ENCODE measurements at places on chromosomes 1 and 21.
A peak's percentile ranks its signal among the peaks of the same experiment; 100 is the strongest.

DNA sequence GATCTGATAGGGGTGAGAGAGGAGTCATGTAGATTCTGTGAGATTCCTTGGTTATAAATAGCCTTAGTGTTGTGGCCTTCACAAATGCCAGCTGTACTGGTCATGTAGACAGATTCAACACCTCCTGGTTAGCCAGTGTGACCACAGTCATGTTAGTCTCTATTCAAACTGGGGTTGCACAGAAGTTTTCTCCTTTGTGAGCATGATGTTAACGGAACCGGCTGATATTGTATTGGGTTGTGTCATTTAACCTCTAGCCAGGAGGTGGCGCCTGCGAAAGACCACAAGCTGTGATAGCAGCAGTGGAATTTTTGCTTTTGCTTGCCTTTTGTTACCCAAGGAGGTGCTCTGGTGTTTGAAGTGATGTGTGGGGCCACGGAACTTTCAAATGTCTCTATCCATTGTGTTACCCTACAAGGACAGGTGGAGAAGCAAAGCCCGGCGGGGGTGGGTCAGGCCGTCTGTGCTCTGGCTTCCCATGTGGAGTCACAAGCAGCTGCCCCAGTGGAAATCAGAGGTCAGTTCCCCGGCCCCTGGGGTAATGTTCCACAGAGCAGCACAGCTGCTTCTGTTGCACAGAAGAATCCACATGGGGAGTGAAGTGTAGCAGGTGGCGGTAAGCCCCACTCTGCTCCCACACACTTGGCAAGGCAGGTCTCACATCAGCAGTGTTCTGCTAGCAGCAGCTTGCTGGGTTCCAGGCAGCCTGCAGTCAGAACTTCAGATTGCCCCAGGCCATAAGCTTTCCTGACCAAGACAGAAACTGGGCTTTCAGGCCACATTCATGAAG is 112.6 kb downstream of the ADAMTS1 start:
- peak; percentile 89 for DNase-seq

- DNase-seq: peak; percentile 4
Measured at GRCh38 chr1:170660871-170661645, 2.9 kb upstream of the PRRX1 start.

GRCh38 chr1:20074725-20075171 is 4.8 kb downstream of the PLA2G5 start:
- no peak for DNase-seq

DNA sequence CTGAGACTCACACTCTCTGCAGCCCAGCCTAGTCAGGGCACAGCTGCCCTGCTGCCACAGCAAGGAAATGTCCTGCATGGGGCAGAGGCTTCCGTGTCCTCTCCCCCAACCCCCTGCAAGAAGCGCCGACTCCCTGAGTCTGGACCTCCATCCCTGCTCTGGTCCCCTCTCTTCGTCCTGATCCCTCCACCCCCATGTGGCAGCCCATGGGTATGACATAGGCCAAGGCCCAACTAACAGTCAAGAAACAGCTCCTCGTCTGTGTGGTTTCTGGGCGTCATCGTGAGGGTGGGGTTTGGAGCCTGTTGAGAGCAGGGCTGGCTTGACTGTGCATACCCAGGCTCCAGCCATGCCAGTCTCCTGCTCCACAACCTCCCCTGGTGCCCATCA is 19.5 kb downstream of the FAAH start:
- DNase-seq: peak; percentile 75

GRCh38 chr1:4752059-4752458 is 97.7 kb downstream of the AJAP1 start:
- DNase-seq: no peak

GRCh38 chr1:65495137-65495536 is 74.7 kb downstream of the LEPR start:
- DNase-seq: no peak

DNA sequence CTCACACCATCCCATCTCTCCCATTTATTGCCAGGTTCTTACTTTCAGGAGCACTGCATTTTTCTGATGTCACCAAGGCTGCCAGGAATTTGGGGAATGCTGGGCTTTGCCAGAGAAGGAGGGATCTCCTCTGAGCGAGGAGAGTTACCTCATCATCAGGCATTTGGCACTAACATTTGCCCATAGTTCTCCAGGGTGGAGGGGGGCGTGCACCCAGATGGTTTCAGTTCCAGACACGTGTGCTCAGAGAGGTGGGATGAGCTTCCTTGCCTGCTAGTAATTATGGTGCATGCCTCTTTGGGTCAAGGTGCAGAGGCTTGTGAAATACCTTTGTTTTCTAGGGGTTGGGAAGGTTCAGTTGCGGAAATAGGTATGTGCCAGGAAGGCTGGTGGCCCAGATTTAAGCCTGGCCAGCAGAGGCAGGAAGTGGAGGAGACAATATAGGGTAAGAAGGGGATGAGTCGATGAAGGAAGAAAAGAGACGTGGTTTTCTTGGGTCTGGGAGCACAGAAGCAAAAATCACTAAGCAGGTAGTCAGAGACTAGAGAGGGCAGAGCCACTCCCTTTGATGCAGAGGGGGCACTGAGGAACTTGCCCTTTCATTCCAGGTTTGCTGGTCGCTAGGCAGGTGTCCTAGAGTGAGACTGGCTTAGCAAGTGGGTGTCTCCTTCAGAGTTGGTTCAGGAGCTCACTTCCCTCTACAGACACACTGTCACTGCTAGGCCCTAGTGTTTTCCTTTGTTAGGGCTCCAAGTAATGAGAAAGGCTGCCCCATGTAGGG is 7.2 kb downstream of the TUFT1 start:
- peak; percentile 99 for DNase-seq

GRCh38 chr1:145859491-145860023 is 676 bp upstream of the PIAS3 start:
- DNase-seq: peak; percentile 93

GRCh38 chr1:218771931-218772330 is 401.7 kb upstream of the LYPLAL1 start:
- DNase-seq: no peak

DNA sequence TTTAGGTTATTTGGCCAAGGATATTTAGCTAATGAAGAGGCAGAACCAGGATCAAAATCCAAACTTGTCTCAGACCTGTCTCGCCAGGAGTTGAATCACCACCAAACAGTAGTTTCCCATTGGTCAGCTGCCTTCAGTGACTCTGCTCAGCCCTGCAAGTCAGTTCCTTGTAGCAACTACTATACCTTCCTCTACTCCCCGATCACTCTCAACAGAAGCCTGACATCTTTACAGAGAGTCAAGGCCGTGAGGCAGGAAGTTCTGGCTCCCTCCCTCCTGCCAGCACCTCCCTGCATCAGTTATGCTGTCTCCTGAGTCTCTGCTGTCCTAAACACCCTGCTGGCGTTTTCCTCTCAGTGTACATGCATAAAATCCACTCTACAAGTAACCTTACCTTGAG is 13.2 kb downstream of the PSMD4 start:
- no peak for DNase-seq

DNA sequence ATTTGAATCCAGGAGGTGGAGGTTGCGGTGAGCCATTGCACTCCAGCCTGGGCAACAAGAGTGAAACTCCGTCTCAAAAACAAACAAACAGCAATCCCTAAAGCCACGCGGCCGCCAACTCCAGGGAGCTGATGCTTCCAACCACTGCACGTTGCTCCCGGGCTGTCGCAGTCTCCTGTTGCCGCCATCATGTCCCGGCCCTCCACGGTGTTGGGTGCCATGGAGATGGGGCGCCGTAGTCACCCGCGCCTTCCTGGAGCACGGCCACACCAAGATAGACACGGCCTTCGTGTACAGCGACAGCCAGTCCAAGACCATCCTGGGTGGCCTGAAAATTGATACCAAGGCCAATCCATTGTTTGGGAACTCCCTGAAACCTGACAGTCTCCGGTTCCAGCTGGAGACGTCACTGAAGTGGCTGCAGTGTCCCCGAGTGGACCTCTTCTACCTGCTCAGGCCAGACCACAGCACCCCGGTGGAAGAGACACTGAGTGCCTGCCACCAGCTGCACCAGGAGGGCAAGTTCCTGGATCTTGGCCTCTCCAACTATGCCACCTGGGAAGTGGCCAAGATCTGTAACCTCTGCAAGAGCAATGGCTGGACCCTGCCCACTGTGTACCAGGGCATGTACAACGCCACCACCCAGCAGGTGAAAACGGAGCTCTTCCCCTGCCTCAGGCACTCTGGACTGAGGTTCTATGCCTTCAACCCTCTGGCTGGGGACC is 32.6 kb downstream of the SLC16A1 start:
- no peak for DNase-seq

DNA sequence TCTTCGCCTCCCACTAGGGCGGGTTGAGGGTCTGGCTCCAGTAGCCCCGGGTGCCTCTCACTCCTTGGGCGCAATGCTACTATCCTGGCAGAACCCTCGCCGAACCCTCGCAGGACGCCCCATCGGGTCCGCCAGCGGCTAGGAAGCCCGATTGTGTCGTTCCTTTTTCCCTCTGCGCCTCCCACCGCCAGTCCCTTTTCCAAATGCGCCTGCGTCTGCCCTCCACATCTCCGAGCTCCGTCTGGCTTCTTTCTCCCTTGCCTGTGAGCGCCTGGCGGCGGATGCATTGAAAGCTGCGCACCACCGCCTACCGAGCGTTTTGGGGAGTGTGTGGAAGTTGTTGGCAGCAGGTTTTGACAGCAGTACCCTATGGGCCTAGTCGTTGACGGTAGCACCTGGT is 1.0 kb upstream of the DIRAS3 start:
- peak; percentile 82 for DNase-seq

DNA sequence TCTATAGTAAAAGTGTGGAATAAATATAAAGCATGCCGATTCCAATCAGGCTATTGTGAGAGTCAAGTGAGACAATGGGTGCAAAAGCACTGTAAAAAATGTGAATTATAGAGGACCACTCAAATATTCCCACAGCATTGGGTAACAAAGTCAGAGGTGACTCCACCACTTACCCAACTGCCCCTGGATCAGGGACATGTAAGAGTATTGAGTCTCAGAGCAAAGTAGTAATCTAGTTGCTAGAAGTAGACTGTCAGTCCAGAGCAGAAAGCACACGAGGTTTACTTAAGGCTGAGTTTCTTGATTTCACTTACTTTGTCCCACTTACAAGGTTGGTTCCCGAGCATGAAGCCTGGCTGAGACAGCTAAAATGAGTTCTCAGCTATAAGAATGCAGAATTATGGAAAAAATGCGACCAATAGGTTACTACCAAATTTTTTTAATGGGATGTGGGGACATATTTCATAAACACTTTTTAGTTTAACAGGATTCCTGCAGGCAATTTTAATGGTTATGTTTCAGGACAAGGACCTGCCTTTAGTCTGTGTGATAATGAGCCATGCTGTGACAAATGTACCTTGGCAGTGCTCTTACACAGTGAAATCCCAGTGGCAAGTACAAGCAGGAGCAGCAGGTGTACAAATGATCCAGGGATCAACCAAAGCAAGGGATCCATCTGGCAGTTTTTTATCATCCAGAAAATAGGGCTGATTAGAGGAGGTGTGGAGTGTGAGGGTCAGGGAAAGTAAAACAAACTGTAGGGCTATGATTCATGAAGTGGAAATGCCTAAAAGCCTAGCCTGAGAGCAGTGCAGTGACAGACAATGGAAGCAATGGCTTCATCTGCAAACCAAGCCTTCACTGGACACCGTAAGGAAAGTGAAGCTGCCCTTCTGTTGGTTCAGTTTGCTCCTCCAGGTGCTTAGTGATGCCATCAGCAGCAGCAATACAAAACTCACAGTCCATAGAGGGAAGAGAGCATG is 156.2 kb upstream of the SPAG17 start:
- DNase-seq: no peak

DNA sequence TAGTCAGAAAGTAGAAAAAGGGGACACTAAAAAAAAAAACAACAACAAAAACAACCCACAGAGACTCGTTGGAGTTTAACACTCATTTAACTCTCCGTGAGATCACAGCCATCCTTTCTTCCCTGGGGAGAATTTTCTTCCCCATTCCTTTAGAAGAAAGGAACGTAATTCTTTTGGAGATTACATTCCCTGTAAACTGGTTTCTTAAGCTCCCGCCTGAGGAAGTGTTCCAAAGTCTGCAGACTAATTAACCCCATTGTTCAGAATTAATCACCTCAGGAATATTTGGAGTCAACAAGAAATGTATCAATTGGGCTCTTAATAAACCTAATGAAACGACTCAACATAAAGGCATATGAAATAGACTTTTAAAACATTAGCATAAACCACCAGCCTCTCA is 228.2 kb upstream of the CSF3R start:
- DNase-seq: peak; percentile 67

GRCh38 chr21:40752125-40752524 is 94.8 kb downstream of the DSCAM start:
- peak; percentile 66 for DNase-seq

DNA sequence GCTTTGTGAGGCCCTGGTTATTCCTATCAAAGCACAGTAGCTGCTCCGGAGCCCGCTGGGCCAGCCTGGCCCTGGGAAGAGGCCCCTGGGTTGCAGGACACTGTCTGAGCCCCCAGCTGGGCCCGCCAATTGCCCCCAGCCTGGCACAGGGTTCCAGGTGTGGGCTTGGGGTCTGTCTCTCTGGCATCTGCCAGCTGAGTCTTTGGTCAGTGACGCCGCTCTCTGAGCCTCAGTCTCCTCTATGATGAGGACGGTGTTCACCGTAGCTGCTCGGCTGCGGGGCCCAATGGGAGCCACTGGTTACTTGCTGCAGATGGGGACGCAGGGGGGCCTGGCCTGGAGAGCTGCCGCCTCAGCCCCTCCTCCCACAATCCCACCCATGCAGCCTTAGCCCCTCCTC is 41.0 kb downstream of the TP73 start:
- no peak for DNase-seq

DNA sequence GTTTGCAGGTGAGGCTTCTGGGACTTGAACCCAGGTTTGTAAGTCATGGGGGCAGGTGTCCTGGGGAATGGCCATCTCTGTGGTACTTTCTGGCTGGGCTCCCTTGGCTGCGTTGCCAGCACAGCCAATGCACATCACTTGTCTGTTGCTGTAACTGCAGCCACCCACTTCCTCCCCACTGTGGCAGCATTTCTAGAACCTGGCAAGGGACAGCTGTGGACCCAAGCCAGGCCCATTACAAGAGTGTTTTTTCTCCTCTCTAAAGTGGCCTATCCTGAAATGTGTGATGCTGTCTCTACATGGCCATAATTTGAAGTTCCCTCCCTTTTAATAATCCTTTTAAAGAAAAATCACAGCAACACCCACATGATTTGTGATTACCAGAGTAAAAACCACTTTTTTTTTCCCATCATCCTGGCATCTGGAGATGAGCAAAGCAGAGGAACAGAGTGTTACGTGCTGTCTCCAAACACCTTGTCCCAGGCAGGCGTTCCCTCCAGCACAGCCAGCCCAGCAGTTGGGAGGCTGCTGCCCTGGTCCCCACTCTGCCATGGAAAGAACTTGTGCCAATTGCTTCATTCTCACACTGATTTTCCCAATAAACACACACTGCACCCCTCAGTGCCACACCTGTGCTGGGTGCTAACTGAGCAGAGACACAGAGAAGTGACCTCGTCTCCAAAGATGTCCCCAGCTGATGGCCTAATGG is 360.6 kb upstream of the USP24 start:
- no peak for DNase-seq

DNA sequence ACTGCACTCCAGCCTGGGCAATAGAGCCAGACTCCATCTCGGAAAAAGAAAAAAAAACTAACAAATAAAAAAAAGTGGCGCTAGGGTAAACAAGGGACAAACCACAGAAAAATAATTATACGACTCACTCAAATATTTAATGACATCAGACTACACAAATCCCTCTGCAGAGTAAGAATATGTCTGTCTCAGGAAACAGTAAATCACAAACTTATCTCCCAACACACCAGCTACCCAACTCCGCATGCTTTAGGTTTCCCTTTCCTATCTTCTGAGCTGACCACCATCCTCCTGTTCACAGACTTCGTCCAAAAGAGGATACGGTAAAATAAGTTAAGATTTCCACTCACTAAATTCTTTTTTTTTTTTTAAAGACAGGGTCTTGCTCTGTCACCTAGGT is 16.2 kb downstream of the WDR47 start:
- DNase-seq: no peak

- no peak for DNase-seq
Measured at GRCh38 chr1:182426442-182427430, 23.2 kb upstream of the RGSL1 start.

Measured in mesendoderm (in vitro differentiated cells).